NCI-H1417 treated with DMSO at 0.1 percent for 48 hours (cell line): ENCODE measurements at places on chromosomes 5 and 9.

- DNase-seq: no peak
These were observed 1.1 kb downstream of the GSN start for GRCh38 chr9:121268851-121269641.

DNA sequence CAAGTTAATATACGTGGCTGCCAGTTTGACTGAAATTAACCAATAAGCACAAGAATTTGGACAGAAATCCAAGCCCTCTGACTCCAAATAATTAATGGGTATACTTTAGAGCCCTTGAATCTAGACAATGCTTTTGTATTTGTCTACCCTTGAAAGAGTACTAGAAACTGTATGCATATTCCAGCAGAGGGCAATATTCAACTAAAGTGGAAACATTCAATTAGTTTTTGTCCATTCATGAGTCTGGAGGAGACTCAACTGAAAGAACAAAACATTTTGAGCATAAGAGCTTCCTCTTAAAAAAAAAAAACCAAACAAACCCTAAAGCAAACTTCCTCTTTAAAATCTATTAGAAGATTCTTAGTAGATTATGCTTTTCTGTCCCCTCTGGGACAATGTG lies 157.8 kb downstream of the ARHGEF28 start:
- DNase-seq: no peak

- no peak for DNase-seq
These were observed 6.7 kb downstream of the NRARP start for GRCh38 chr9:137295238-137295811.

GRCh38 chr9:90680534-90680933 lies 37.9 kb upstream of the DIRAS2 start:
- DNase-seq: no peak

DNA sequence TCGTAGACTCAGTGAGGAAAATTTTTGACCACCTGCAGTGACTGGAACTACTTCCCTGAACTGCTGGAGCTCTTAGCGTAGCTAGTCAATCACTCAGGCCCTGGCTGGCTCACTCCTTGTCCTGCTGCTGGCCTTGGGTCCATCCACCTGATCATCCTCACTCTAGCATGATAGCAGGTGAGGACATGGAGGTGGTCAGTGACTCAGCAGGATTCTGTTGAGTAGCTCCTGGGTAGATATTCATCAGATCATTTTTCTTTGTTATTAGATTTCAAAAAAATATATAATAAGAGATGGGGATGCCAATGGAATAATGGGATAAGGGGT lies 25.0 kb upstream of the SEMA4D start:
- DNase-seq: no peak

GRCh38 chr9:138007918-138008841 lies 130.6 kb downstream of the CACNA1B start:
- no peak for DNase-seq

GRCh38 chr9:129665814-129666520 lies 520 bp downstream of the PRRX2 start:
- DNase-seq: no peak

DNA sequence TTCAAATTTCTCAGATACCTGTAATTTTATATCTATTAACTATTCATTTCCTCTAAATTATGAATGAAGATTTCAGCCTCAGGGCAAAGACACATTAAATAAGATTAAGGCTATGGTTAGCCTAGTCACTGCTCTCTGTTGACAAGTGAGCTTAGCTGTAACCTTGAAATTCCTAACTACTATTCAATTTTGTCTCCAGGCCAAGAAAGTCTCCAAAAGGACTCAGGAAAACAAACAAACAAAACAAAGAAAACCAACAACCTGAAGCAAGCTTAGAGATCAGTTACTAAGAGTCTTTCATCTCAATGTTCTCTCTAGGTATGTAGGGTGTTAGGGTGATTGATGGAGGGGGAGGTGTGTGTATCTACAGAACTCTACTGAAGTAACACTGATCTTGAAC lies 9.6 kb upstream of the CTNNAL1 start:
- DNase-seq: no peak

GRCh38 chr5:126755593-126755992 lies 21.3 kb upstream of the LMNB1 start:
- no peak for DNase-seq

- DNase-seq: no peak
These were observed 69.5 kb upstream of the UNC5A start for GRCh38 chr5:176740702-176741496.

DNA sequence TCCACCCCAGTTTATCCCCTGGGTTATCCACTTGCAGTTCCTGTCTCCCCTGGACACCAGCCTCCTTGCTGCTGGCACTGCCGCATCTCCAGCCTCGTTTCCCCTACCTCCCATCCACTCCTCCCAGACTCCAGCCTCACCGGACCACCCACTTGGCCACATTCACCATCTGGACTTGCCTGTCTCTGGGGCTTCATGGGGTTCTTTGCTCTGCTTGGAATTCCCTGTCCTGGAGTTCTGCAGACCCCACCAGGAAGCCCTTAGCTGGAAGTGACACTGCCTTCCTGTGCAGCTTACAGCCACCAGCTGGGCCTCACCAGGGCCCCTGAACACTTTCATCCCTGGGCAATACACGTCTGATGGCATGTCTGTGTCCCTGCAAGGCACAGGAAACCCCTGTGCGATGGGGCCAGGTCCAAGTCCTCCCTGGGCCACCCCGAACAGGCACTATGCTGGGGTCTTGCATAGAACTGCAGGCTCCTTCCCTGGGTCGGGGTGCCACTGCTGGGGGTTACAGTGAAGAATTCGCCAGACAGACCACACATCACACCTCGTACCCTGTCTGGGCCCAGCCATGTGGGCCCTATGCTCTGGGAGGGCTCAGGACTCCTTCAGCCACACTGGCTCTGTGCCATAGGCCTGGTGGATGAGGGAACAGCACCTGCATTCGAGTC lies 3.0 kb downstream of the FLT4 start:
- no peak for DNase-seq

GRCh38 chr5:75831561-75831960 lies 114.3 kb upstream of the POC5 start:
- DNase-seq: no peak

DNA sequence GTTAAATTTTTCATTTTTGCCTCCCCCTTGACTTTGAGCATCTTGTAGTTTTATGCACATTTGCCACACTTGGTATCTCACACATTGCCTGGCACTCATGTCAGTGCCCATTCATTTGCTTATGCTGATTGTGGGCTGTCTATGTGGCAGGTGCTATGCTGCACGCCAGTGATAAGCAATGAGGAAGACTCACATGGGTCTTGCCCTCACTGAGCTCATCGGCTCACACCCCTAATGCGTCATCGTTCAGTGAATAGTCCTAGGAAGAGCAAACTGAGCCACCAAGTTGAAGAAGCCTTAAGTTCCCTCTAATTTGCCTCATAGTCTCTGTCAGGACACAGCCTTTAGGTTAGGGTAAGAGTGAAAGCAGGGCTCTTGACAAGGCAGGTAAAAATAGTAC lies 209.4 kb upstream of the IL12B start:
- no peak for DNase-seq

DNA sequence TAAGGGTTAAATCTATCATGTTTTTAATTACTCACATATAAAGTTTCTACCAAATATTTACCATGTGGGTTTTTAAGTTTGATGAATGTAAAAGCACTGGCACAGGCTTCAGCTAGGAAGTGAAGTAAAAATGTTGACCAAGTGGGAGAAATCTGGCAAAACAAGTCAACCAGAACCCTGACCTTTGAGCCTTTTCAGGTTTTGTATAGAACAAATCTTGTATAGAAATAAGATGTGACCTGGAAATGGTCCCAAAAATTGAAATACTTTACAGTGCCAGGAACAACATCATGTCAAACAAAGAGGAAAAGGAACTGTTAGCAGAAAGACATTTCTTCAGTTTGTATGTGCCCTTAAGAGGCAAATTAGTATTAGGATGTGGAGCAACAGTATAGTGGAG lies 137.6 kb downstream of the CCDC192 start:
- no peak for DNase-seq

- no peak for DNase-seq
These were observed 311.8 kb downstream of the DNAH5 start for GRCh38 chr5:13632676-13633075.

- DNase-seq: no peak
These were observed 392.5 kb downstream of the TMEM167A start for GRCh38 chr5:82684659-82685058.

DNA sequence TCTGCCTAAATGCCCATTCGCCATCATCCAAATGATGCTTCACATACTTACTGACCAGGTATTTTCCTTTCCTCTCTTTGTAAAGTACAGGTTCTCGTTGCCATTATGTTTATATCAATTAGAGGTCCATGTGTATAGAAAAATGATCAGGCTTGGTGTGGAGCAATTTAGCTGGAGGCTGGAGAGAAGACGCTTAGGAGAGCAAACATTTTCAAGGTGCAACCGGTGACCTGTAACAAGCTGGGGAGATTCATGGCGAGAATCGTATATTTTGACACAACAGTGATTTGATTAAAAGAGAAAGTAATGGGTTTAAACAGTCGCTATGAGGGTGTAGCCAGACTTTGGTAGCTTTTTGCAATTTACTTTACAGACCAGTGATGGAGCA lies 170.9 kb upstream of the TBCA start:
- no peak for DNase-seq

GRCh38 chr5:30768056-30768690 lies 425.3 kb upstream of the CDH6 start:
- no peak for DNase-seq

GRCh38 chr5:107794741-107795140 lies 124.0 kb upstream of the EFNA5 start:
- DNase-seq: no peak

GRCh38 chr5:123138774-123139173 lies 49.7 kb downstream of the PRDM6 start:
- DNase-seq: no peak

DNA sequence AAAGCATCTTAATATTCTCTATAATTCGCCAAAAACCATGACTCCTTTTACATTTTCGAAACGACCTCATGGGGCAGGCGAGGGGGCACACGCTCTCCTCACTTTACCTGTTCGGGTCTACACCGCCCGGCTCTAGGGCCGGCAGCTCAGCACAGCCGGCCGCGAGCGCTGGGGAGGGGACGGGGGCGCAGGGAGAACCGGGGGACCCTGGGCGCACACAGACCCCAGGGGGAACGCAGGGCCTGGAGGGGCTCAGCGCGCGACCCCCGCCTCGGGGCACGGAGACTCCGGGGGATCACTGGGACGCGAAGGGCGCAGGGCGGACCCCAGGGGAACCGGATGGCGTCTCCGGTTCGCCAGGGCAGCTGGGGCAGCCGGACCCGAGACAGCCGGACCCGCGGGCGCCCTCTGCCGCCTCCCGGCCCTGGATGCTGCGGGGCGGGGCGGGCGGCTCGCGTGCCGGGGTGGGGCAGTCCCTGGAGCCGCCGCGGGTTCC lies at the start of gene AHRR:
Gene AHRR, plus strand, starts transcription at position 485 of the 496 bp plus-strand sequence. CDS start 22,189 bp downstream, outside the sequence.
- no peak for DNase-seq

- DNase-seq: no peak
These were observed 50.0 kb downstream of the NACC2 start for GRCh38 chr9:136044971-136045594.

GRCh38 chr9:109776391-109776790 lies 3.6 kb upstream of the PALM2AKAP2 start:
- DNase-seq: no peak

DNA sequence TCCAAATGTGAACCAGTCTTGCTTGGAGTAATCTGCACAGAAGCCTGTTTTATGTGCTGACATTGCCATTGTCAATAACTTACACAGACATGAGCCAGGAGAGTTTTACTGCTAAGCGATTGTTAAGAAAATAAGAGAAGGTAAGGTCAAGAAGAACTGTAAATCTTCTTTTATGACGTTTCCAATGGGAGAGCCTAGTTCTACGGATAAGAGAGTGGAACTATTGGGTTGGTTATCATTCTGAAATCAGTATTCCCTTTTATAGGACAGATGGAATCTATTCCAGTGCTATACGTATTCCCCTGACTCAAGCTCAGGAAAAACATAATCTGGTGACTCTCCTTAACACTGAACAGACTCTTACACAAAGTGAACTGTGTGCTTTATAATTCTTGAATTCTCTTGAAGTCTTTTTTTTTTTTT lies 137.9 kb upstream of the OTULINL start:
- no peak for DNase-seq

DNA sequence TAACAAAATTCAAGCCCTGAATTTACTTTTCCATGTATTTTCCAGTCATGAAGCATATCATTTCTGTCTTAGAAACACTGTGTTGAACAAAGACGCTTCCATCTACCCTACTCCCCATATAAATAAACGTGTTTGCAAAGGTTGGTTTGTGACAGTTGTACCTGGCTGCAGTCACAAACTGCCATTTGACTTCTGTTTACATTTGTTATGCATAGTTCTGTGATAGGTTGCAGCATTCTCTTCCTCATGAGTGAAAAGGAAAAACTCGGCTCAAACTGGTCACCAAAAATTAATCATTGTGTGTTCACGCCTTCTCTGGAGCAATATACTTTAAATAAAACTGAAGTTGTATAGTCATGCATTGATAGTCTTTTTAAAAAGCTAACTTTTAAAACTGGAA lies 69.3 kb upstream of the MOCS2 start:
- no peak for DNase-seq

- DNase-seq: no peak
These were observed 421.3 kb downstream of the CDH12 start for GRCh38 chr5:22431840-22432239.

GRCh38 chr5:174832811-174833210 lies 108.4 kb downstream of the MSX2 start:
- no peak for DNase-seq

- no peak for DNase-seq
These were observed 84.2 kb upstream of the SEMA6A start for GRCh38 chr5:116658830-116659229.

GRCh38 chr9:26667882-26668281 lies 224.7 kb downstream of the CAAP1 start:
- DNase-seq: no peak

DNA sequence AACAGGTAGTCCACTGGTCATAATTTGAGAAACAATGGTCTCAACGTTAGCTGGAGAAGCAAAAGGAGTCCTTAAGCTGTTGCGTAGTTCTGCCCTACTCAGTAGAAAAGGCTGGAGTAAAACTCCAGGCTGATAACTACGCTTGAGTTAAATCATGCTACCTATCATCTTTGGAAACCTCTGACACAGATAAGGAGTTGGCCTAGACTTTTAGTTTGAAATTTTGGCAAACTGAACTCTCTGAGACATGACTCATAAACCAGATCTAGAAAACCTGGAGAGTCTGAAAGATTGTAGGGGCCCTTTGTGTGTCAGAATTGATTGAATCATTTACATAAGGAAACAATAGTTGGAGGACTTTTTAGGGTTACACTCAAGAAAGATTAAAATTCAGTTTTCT lies 26.3 kb downstream of the NMUR2 start:
- DNase-seq: no peak

- DNase-seq: no peak
These were observed 306.7 kb downstream of the EBF1 start for GRCh38 chr5:158792976-158793375.

GRCh38 chr5:9241479-9242305 lies 304.2 kb downstream of the SEMA5A start:
- DNase-seq: no peak

GRCh38 chr9:111810908-111811307 lies 16.2 kb upstream of the SHOC1 start:
- DNase-seq: no peak
